ENCODE measurements at places on chromosomes 16 and 17.

DNA sequence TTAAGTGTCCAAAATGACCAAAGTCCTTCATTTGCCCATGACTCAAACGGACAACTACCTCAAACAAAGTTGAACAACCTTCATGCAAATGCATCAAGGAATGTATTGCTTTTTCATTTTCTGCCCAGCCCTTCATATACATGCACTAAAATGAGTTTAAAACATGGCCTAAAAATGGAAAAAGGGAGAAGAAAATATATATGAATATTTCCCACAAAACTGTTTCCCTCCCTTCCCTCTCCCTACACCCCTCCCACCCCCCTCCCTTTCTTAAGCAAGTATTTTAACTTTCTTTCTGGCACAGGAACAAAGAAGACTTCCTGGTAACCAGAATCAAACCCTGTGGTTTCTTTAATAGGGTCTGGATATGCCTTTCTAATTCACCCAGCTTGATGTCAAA is 5.5 kb upstream of the FBXL20 start:
- no peak for DNase-seq

GRCh38 chr17:50620237-50620636 is 14.4 kb upstream of the ABCC3 start:
- no peak for DNase-seq

GRCh38 chr16:88859381-88860091 is 2.6 kb downstream of the TRAPPC2L start:
- DNase-seq: no peak

DNA sequence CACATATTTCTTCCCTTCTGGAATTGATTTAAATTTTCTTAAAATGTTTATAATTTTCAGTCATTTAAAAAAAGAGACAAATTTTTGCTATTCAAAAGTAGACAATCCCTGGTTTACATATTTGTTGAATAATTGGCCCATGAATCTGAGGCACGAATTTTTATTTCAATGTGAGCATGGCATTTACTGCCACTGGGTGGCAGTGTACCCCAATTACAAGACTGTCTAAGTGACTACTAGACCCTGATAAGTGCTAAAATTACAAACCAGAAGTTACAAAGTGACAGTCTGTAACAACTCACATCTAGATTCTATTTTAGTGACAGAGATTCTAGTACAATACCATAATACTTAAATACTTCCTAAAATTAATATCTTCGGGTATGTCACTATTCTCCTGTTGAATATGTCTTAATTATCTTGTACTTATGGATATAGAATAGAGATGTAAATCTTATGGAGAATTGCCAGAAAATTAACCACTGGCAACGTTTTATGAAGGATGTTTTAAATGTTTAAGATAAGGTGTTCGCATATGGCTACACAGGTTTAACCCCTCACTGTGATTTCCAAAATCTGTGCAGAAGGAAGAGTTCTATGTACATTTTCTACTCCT is 235.8 kb downstream of the MAP2K4 start:
- no peak for DNase-seq

DNA sequence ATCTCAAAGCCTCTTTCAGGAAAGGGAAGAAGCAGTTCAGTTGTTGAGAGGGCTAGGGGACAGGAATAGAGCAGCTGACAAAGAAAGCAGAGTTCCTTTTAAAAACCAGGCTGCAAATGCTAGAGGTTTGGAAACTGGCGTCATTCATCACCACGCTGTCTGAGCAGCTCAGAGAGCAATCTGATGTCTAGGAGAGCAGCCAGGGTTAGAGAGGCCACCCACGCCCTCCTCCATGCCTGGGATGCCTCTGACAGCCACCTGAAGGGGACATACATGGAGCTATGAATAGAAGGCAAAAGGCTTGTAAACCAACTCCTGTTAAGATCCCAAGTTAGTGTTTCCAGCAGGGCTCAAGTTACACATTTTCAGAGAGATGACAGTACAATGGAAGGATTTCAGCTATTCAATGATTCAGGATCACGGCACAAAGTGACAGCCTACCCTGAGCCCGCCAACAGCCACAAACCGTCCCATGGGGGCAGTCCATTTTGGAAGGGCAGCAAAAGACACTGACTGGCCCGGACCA is 12.4 kb downstream of the RAB5C start:
- DNase-seq: no peak

- no peak for DNase-seq
Measured at GRCh38 chr17:45984368-45984767, 14.7 kb upstream of the STH start.

DNA sequence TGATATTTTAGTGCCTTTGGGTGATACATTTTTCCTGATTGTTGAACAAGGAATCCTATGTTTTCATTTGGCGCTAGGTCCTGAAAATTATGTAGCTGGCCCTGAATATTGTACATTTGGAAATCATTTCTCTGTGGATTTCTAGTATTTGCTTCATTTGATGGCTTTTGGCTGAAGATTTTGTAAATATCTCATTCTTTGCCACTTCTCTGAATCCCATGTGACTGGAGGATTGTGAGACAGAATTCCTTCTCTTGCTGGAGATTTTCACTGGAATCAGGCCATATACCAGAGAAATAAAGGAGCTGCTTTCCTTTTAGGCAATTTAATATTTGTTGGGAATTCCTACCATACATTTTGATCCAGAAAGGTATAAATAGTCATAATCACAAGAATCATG is 8.6 kb downstream of the KRT28 start:
- no peak for DNase-seq

DNA sequence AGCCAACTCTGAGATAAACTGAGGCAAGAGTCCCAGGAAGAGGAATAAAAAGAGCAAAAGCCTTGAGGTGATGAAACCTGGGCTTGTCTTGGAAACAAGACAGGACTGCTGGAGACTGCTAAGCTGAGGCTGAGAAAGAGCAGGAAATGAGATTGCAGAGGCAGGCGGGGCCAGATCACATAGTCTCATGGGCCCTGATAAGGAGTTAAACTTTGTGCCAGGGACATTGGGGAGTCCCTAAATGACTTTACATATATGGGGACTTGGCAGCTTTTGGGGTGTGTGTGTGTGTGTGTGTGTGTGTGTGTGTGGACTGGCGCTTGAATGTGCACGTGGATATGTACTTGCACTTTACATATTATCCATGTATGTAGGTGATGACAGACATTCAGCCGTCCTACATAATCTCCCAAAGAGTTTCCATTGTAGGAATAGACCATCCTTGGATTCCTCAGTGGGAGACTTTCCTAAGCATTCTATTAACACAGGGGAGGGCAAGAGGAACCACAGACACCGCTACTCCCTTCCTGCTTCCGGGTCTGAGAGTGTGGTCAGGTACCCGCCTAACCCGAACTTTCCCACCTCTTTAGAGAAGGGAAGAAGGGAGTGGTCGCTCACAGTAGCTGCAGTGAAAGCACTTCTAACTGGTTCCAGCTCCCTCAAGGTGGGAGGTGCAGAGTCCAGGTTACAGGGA is 123.1 kb downstream of the LYRM1 start:
- DNase-seq: no peak

- DNase-seq: no peak
Measured at GRCh38 chr16:86219655-86220445, 290.5 kb upstream of the FOXF1 start.

- DNase-seq: no peak
Measured at GRCh38 chr16:24051125-24051524, 205.0 kb upstream of the CACNG3 start.

DNA sequence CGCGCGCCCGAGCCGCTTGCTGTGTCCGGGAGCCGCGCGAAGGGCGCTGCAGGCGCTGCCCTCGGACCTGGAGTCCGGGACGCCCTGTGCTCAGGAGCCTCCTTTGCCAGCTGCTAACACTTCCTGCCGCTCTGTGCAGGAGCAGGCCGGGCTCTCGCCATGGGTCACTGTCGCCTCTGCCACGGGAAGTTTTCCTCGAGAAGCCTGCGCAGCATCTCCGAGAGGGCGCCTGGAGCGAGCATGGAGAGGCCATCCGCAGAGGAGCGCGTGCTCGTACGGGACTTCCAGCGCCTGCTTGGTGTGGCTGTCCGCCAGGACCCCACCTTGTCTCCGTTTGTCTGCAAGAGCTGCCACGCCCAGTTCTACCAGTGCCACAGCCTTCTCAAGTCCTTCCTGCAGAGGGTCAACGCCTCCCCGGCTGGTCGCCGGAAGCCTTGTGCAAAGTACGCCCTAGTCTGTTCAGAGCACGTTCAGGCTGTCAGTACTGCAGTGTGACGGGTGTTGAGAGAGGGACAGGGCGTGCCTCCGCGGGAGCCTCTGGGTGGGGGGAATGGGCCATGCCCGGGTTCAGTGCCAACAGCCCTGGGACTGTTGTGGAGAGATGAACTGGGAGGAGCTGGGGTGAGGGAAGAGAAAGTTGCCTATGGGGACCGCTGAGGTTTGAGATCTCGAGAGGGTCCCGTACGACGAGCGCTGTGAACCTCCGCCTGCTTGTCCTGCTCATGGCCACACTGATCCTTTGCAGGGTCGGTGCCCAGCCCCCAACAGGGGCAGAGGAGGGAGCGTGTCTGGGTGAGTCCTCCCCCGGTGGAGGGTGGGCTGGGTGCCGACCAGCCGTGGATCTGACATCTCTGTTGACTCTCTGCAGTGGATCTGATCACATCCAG is 1.3 kb downstream of the ZNF276 start:
- no peak for DNase-seq

DNA sequence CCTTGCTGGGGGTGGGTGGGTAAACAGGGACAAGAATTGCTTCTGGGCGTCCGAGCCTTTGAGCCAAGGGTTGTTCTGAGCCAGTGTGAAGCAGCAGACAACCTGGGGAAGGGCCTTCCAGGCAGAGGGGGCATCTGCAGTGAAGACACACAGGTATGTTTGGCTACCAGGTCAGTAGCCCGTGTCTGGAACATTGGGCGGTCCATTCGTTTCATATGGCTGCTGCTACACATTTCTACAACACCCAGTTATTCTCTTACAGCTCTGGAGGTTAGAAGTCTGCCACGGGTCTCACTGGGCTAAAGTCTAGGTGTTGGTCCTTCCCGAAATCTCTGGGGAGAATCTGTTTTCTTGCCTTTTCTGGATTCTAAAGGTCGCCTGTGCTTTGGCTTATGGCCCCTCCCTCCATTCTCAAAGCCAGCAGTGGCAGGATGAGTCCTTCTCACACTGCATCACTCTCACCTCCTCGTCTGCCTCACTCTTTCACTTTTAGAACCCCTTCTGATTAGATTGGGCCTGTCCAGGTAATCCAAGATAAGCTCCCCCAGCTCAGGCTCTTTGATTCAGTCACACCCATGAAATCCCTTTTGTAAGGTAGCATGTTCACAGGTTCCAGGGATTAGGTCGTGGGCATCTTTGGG is 136.1 kb downstream of the CLEC16A start:
- DNase-seq: no peak

GRCh38 chr17:65487161-65487560 is 74.3 kb downstream of the AXIN2 start:
- no peak for DNase-seq

DNA sequence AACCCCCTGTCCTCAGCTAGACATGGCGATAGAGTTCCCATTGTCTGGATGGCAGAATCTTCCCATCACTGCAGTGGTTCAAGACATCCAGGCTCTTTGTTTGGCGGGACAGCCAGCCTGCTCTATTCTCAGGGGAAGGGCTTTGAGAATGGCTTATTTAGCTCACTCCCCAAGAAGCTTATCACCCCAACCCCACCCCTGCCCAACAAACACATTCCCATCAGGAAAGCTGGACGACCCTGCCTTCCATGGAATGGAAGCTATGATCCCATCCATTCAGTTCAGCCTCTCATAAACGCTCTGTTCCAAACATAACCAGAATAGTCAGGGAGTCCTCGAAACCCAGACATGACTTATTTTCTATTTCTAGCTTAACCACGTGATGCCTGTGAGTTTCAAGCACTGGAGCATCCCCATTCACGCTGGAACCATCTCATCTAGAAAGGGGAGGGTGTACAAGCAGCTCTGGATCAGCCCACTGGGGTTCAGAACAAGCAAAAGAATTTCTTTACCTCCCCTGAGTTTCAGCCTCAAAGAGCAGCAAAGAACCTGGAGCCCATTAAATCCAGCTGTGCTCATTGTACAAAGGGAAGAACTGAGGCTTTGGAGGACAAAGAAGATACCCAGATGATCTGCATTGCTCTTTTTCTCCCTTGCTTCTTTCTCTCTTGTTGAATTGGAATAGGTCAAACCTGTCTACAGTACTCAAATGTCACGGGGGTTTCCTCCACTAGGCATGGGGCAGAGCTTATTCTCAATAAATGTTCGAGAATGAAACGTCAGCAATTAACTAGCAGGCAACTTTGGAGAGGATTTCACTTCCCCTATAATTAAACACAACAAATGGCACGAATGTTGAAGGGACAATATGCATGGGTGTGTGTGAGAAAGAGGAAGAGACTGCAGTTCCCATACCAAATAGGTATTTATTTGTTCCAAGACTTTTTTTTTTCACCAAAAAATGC is 93.1 kb downstream of the XYLT1 start:
- no peak for DNase-seq

- no peak for DNase-seq
Measured at GRCh38 chr17:63282455-63282854, 163.7 kb downstream of the CYB561 start.

GRCh38 chr17:15233022-15233805 is 31.9 kb downstream of the PMP22 start:
- no peak for DNase-seq
